ENCODE measurements at places on chromosomes 2 and 18.
A peak's percentile ranks its signal among the peaks of the same experiment; 100 is the strongest.

GRCh38 chr2:236993-237539 lies 26.8 kb downstream of the SH3YL1 start:
- no peak for DNase-seq

DNA sequence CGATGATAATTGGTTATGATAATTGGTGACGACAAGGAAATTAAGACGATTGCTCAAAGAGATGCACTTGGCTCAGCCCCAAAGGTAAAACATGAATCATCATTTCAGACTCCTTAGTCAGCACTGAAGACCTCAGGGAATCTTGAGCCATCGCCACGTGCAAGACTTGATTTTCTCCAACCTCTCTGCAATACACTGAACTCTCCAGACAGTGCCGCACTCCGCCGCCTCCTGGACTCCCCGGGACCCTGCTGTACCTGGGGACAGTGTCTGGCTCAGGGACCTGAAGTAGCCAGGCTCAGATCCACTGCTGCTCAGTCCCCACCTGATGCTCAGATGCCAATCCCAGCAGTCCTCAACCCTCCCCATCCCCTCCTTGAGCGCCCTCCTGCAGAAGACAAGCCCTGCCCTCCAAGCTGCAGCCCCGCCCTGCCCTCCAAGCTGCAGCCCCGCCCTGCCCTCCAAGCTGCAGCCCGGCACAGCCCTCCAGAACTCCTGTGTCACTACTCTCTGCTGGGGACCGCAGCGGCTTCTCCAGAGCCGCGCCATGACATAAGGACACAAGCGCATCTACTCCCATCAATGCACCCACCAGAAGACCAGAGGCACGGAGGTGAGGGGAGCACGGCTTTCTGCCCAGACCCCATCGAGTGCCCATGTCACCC lies 1.1 kb downstream of the TMEM18 start:
- DNase-seq: peak; percentile 63

DNA sequence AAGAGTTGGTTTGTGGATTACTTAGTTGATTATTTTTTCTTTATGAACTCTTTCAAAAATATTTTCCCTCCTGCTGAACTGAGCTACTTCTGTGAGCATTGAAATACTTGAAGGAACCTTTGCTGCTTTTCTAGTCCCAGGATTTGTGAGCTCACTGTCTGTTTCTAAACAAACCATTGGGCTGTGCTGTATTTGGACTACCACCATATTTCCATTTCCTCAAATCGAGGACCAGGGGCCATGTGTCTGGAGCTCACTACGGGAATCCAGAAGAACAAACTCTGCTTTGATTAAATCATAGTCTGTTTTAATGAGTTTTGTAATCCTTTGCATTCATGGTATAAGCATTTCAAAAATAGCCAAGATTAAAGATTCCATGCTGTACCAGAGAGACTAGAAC lies 1.3 kb downstream of the MRPL33 start:
- no peak for DNase-seq

- DNase-seq: no peak
Observed at GRCh38 chr2:239081622-239082021, 233.7 kb downstream of the TWIST2 start.

DNA sequence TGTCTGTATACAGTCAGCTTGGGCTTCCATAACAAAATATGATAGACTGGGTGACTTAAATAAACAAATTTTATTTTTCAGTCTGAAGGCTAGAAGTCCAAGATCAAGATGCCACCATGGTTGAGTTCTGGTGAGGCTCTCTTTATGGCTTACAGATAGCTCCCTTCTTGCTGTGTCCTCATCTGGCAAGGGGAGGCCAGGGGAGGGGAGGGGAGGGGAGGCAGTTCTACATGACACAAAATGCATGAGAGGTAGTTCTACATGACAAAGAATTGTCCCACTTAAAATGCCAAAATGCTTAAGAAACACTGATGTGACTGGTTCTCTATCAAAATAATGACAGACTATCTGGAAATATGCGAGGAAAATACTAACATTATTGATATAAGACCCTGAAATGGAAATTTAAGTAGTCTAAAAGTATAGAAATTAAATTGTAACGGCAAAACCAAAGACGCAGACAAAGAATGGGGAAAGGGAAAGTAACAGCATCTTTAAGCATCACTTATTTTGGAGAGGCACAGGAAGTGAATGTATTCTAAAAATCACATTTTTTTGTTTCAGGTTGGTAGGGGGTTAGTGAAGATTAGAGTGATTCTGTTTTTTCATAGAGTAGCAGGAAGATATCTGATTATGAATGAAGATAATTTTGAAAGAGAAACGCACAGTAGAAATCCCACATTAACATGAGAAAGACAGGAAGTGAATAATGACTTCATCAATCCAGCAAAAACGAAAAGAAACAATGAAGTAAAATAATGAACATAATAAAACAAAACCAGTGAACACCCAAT lies 131.4 kb downstream of the STRN start:
- no peak for DNase-seq

- no peak for DNase-seq
Observed at GRCh38 chr18:9047715-9048114, 54.8 kb upstream of the NDUFV2 start.

- no peak for DNase-seq
Observed at GRCh38 chr2:23695890-23696751, 230.8 kb downstream of the ATAD2B start.

GRCh38 chr2:241507430-241508239 lies 749 bp downstream of the STK25 start:
- peak; percentile 75 for DNase-seq

DNA sequence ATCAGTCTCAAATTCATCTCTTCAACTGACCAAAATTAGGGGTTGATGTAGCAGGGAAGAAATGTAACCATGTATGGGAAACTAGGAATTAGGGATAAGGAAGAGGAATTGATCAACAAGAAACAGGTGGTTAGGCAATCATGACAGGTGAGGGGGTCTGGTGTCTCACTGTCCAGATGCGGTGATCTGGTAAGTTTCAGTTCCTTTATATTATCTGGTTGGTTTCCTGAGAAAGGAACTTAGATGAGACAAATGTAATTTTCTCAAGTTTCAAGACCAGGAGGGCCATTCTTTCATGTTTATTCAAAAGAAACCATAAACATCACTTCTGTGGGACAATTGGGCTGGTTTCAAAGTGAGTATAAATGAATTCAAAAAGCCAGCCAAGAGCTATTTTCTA lies 306.2 kb upstream of the KCNJ3 start:
- no peak for DNase-seq

- no peak for DNase-seq
Observed at GRCh38 chr2:55721596-55722215, 28.1 kb upstream of the PNPT1 start.

GRCh38 chr2:109998-110397 lies 63.7 kb upstream of the FAM110C start:
- no peak for DNase-seq

- no peak for DNase-seq
Observed at GRCh38 chr2:168941297-168941696, 40.2 kb downstream of the G6PC2 start.

DNA sequence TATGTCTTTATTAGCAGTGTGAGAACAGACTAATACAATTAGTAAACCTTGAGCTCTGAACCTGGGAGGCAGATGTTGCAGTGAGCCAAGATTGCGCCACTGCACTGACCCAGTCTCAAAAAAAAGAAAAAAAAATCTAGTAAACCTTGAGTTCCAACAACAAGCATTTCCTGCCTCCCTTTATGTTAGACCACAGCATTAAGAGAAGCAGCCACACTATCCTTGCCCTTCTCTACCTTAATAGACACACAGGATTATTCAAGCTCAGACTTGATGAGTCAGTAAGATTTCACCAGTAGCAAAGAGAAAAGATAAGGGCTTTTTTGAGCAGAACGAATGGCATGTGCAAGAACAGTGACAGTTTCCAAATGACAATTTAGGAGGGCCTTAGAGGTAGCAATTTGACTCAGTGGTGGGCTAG lies 18.0 kb upstream of the GLS start:
- DNase-seq: no peak

DNA sequence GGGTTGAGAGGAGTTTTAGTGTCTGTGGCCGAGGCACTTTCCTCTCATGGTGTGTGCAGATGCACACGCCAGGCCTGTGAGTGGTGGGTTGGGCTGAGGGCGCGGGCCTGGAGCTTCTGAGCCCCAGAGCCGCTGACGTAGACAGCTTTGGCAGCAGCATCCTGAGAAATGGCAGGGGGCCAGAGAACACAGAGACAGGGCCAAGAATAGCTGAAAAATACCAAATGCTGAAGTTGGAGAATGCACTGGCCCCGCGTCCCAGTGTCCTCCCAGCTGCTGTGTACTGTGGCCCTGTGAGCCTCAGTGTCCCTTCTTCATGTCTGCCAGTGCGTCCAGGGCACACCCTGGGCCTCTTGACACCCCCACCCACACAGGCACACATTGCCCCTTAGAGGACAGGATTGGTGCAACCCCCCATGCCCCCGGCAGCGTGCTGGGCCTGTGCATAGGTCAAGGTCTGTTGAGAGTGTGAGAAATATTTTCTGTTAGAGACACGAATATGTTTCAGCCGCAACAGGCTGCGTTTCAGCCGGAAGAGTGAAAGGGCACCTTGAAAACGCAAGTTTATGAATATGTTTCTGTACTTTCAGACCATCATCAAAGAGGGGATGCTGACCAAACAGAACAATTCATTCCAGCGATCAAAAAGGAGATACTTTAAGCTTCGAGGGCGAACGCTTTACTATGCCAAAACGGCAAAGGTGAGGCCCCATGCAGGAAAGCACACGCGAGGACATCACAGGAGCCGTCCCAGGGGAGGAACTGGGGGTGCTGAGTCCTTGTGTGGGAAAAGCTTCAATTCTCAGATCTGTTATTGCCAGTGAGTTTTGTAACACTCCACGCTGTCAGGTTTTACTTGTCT lies 33.6 kb downstream of the DGKD start:
- no peak for DNase-seq

- DNase-seq: no peak
Observed at GRCh38 chr2:159252905-159253304, 33.6 kb downstream of the WDSUB1 start.

DNA sequence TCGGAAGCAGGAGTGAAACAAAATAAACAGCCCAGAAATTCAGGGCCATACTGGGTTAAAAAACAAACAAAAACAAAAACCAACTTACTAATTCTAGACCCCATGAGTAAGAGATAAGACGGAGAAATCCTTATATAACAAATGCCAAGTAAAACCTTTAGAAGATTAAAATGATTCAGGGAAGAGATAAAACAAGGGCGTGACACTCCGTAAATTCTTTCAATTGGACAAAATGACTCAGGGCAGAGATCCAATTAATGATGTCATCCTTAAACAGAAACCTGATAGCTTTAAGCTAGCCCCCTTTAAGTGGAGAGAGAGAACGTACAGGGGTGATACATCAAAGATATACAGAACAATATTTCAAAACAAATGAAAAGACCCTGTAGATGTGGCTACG lies 317.4 kb downstream of the NBAS start:
- DNase-seq: no peak

GRCh38 chr2:80322311-80322920 lies 17.9 kb upstream of the LRRTM1 start:
- peak; percentile 11 for DNase-seq

DNA sequence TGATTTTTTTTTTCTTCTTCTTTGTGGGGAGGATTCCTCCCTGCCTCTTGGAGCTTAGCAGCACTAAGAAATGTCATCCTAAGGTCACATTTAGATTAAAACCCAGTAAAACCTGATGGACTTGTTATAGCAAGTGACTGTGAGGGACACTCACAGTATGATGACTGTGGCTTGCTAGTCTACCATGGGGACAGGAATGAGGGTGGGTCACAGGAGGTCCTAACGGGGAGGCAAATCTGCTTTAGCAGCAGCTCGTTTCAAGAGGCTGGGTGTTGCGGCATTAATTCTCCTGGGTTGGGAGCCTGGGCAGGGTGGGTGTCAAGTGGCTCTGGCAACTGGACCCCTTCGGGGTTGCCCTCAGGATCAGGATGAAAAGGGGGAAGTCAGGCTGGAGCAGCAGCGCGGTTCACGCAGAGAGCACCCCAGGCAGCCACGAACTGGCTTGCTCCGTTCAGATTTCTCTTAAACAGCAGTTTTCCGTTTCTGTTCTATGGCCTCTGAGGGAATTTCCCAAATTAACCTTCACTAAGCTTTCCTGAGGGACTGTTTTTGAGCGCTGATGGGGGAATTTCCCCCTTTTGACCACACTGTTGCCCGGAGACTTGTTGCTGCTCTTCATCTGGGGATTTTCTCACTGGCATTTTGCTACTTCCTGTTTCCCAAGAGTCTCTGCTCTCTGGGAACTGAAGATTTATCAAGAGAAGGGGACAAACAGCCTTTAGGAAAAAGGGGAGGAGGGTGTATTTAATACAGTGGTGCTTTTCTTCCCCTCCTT lies 59.8 kb upstream of the PELI1 start:
- no peak for DNase-seq

DNA sequence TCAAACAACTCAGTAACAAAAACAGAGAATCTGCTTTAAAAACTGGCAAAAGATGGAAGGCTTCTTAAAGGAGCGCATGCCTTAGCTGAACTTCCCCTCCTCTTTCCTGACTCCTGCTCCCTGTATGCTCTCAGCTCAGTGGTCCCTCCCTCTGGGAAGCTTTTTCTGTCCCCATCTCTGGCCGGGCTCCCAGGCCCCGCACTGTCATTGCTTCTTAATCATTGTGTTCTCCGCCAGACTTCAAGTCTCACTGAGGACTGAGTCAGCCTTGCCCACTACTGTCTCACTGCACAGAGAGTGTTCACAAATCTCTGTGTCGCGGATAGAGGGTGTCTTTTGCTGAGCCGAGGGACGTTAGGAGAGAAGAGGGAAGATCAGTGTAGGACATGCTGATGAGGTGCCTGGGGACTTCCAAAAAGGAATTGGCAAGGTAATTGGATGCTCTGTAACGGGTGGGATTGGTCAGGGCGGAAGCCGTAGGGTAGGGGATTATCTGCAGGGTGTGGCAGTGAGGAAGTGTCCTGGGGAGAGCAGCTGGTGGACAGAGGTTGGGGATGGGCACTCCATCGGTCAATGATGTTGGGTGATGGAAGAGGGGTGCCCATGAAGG lies 16.2 kb downstream of the TOGARAM2 start:
- DNase-seq: no peak

DNA sequence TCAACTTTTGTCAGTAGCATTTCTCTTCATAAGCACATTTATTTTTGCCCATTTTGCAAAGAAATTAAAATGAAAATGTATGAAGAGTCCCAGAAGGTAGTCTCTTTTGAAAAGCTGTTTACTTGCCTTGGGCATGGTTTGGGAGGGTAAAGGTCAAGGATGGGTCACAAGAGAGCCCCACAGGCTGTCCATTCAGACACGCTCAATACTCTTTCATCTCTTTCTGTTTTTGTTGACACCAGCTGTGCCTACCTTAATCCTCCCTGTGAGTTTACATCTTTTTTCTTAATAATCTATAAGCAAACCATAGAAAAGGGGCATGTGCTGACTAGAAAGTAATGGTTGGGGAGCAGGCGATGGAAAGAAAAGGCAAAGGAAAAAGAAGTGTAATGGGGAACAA lies 49.6 kb upstream of the KLF7 start:
- no peak for DNase-seq

DNA sequence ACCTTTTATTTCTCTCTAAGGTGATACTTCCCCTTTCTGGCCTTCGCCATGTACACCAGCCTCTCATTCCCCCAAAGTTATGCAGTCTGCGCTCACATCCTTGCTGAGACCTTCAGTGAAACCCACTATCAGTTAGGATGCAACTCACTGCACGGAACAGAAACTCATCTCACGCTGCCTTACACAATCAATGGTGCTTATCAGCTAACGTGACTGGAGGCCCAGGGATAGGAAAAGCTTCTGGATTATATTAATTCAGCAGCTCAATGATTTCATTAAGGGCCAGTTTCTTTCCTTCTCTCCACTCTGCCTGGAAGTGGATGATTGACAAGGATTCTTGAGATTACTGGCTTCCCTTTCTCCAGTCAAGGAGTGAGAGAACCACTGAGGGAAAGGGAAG lies 44.8 kb downstream of the CDH2 start:
- no peak for DNase-seq

- DNase-seq: no peak
Observed at GRCh38 chr18:35624146-35624545, 42.6 kb downstream of the GALNT1 start.

Measured in nephron progenitor cell (in vitro differentiated cells).